T-cell (primary cell): ENCODE measurements at places on chromosomes 3 and 15.
A peak's percentile ranks its signal among the peaks of the same experiment; 100 is the strongest.

GRCh38 chr15:36899696-36900095 is 200.7 kb downstream of the MEIS2 start:
- DNase-seq: no peak

GRCh38 chr3:48949376-48949717 is 30.7 kb downstream of the ARIH2 start:
- DNase-seq: no peak

DNA sequence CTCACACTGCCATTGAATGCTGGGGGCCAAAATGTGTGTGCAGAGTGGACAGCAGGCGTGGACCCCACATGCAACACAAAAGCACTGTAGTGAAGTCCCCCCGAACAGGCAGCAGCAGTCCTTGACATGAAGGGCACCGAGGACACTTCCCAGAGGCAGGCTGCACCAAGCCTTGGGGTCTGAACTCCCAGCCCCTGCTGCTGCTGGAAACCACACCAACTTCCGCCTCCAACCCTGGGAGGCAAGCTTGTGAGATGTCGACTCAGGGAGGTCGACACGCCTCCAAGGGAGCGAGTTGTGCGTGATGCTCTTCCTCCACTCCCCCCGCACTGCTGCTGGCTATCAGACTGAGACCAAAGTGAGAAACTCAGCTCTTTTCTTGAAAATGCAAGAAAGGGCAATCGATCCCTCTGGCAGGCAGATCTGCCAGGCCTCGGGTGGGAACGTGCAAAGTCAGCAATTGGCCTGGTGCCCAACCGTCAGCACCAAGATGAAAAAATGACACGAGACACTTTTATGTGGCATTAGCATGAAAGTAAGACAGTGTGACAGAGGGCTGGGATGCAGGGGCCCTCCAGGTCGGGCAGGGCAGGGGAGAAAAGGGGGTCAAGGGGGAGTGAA is 43.6 kb downstream of the WHAMM start:
- DNase-seq: no peak

GRCh38 chr15:68558318-68559305 is 20.2 kb upstream of the CORO2B start:
- no peak for DNase-seq

- no peak for DNase-seq
These were observed 145.5 kb upstream of the UMPS start for GRCh38 chr3:124584552-124585391.

DNA sequence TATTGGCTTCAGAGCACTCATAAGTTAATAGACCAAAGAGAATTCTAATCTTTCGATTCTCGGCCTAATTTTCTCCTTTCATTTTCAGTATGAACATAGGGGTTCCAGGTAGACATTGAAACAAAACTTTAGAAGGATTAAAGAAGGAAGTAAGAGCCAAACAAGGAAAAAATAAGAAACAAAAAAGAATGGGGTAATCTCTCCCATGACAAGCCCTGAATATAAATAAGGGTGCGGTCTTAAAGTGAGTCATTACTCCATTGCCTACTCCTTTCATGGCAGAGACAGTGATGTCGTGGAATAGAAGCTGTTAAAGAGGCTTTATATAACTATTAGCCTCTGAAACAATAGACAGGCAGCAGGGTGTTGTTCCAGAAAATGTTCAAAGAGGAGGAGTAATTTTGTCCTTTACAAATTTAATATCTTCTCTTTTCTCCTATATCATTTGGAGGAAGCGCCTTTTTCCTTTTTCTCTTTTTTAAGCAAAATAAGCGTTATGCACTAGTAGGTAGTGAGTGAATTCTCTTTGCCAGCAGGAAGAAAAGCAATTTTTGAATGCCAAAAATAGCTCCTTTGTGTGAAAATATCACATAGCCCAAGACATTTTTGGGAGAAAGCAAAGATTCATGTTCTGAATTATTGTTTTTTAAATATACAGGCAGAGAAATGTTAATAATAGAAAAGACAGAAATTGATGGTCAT is 607.9 kb upstream of the KCNMB2 start:
- no peak for DNase-seq

DNA sequence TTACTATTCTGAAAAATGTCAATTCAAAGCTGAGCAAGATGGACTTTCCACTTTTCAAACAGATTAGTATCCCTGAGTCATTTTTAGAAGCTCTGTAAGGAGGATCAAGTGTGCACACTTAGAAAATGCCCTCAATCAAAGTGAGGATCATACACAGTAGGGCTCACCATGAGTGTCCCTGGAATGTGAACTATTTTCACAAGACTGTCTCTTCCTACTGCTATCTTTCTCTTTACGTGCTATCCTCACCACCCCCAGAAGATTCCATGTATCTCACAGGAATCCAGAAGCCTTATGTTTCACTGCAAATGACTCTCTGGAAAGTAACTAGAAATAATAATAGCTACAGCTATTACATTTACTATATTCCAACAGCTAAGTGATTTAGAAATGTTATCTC is 349.9 kb upstream of the TGFBR2 start:
- DNase-seq: no peak

DNA sequence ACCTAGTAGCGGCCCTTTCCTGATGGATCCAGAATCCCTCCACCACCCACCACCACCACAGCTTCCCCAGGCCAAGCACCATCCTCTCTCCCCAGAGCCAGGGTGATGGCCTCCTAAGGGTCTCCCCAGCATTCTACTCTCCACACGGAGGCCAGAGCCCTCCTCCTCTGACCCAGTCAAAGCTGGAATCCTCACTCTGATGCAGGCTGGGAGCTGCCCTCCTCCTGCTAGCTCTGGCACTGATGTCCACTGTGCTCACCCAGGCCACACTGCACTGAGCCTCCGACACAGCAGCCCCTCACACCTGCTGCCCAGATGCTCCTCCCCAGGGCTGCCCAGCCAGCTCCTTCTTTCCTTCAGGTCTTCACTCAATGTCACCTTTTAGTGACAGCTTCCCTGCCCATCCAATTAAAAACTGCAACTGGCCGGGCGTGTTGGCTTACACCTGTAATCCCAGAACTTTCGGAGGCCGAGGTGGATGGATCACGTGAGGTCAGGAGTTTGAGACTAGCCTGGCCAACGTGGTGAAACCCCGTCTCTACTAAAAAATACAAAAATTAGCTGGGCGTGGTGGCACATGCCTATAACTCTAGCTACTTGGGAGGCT is 21.0 kb downstream of the XXYLT1 start:
- no peak for DNase-seq

DNA sequence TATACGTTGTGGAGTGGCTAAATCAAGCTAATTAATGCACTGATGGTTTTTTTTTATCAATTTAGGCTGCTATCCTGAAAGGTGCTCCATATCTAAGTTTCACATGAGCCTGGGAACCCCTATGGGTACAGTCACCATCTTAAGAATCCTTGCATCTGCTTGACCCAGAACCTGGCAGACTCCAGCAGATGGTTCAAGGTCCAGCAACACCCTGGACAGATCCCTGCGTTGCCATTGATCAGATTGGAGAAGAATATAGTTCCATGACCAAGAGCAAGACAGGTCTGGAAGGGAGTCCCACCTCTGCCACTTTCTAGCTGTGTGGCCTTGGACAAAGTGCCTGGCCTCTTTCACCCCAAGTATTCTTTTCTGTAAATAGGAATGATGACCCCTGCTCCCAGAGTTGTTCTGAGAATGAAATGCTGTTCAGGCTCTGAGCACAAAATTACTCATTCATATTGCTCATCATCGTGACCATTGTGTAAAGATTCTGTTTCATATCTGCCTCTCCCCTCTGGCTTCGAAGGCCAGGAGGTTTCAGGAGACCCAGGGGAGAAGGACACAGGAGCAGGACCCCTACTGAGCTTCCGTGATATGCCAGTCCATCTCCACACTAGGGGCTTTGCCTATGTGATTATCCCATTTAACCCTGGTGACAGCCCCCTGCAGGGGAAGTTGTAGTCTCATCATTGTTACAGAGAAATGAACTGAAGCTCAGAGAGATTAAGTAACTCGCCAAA is 30.0 kb upstream of the TSEN2 start:
- no peak for DNase-seq

- DNase-seq: no peak
These were observed 218.4 kb downstream of the ARRDC4 start for GRCh38 chr15:98178861-98179260.

DNA sequence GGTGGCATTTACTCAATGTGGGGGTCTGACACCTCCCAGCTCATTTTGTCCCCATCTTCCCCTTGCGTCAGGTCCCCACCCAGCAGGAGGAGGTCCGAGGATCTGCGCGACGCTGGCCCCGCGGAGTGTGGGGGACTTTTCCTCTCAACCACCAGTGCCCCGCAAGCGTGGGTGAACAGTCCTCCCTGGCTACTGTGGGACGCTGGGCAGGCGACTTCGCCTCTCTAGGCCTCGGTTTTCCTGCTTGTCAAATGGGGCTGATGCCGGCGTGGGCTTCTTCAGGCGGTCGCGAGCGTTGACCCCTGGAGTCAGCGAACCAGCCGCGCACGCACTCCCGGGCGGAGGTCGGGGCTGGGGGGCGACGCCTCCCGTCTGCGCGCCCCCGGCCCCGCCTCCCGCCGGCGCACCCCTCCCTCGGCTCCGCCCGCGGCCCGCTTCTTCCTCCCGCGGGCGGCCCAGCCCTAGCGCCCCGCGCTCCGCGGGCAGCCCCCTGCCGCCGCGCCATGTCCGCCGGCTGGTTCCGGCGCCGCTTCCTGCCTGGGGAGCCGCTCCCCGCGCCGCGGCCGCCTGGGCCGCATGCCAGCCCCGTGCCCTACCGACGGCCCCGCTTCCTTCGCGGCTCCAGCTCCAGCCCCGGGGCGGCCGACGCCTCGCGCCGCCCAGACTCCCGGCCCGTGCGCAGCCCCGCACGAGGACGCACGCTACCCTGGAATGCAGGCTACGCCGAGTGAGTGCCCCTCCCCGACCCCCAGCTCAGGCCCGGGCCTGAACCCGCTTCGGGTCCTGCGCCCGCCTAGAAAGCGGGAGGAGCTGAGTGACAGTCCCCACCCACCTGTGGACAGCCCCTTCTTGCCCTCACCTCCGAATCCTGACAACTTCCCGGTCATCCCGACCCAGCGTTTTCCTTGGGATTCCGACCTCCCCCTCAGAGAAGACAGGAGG is at the start of gene PPM1M:
TSS of gene PPM1M (plus strand) at position 438 of the 942 bp plus-strand sequence. CDS start at position 504, 66 bp downstream.
- DNase-seq: peak; percentile 74

GRCh38 chr3:186789554-186790260 is 6.3 kb downstream of the EIF4A2 start:
- DNase-seq: no peak

- no peak for DNase-seq
These were observed 113.7 kb upstream of the RBMS3 start for GRCh38 chr3:29167180-29167579.

- DNase-seq: no peak
These were observed 487.5 kb upstream of the TPRG1 start for GRCh38 chr3:188684276-188684675.

- no peak for DNase-seq
These were observed 69.3 kb downstream of the TBC1D2B start for GRCh38 chr15:78007964-78008886.

- DNase-seq: no peak
These were observed 69.3 kb upstream of the ITGA11 start for GRCh38 chr15:68501259-68501591.

DNA sequence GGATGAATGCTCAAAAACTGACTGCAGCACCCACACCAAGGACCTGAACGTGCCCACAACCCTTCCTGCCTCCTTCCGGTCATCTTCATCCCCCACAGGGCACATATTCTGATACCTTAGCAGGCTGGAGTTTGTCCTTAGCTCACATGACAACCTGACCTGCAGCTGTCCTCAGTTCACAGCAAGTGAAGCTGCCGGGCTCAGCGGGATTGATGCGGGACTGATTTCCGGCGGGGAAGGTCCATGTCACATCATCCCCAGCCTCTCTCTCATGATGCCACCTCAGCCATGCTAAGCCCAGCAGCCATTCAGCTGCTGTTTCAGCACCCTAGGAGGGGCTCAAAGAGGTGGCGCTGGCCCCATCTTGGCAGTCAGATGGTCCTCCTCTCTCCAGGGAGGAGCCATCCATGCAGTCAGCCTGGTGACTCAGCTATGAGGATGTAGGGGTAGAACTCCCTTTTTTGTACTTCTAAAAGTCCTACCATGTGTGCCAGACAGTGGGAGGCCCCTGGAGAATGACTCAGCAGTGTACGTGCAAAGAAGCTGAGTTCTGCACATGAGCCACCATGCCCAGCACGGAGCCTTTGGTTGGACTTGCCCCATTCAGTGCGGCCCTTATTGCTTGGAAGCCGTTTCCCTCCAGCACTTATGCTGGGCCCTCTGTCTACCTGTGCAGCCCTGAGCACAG is 9.5 kb downstream of the CA12 start:
- no peak for DNase-seq

DNA sequence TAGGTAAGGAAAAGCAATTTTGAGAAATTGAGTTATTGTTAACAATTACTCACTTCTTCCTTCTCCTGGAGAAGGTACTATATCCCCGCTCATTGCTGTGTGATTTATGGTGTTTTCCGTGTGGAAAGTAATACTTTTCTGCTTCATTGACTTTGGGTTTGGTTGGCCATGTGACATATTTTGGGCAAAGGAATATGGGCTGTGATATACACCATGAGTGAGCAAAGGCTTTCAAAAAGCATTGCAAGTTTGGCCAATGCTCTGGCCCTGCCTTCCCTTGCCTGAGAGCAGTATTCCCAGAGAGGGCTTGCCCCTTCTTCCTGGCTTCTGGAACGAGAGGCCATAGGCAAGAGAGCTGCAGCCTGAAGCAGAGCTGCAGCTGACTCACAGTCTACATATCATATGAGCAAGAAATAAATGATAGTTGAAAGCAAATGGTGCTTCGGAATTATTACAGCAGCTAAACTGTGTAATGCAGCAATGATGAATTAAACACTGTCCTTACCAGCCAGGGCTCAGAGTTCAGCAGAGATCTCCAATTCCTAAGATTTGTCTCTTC is 216.8 kb upstream of the CD96 start:
- no peak for DNase-seq
